ENCODE measurements at places on chromosomes 1 and 21.

GRCh38 chr1:152444045-152444444 is 30.0 kb upstream of the CRNN start:
- DNase-seq, result no peak

GRCh38 chr1:42824481-42825035 is 7.4 kb upstream of the SVBP start:
- DNase-seq, result no peak

- DNase-seq, result no peak
Measured at GRCh38 chr21:35423709-35424108, 374.6 kb upstream of the RUNX1 start.

GRCh38 chr1:205518661-205519540 is 14.4 kb downstream of the CDK18 start:
- no peak for DNase-seq

- DNase-seq, result no peak
Measured at GRCh38 chr1:26285366-26286063, 5.6 kb downstream of the SH3BGRL3 start.

DNA sequence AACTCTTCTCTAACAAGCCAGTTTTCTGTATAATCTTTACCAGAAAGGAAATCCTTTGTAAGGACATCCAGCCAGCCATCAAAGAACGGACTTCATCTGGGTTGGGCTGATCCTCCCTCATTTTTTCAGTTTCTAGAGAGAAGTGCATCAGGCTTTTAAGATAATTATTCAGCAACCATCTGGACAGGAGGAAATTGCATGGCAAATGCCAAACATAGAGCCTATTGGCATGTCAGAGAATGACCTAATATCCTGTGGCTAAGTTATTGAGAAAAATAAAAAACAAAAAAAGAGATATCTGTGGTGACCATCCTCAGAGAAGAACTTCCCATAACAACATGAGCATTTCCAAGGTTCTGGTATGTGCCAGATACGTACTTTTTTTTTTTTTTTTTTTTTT is 74.9 kb upstream of the BEND5 start:
- DNase-seq, result peak; percentile 48

- no peak for DNase-seq
Measured at GRCh38 chr1:230549625-230550024, 92.7 kb upstream of the COG2 start.

GRCh38 chr21:15063081-15063813 is 1.6 kb downstream of the NRIP1 start:
- no peak for DNase-seq

- no peak for DNase-seq
Measured at GRCh38 chr1:234313171-234313570, 60.1 kb upstream of the COA6 start.

- no peak for DNase-seq
Measured at GRCh38 chr21:38646213-38646837, 148.0 kb upstream of the ERG start.

DNA sequence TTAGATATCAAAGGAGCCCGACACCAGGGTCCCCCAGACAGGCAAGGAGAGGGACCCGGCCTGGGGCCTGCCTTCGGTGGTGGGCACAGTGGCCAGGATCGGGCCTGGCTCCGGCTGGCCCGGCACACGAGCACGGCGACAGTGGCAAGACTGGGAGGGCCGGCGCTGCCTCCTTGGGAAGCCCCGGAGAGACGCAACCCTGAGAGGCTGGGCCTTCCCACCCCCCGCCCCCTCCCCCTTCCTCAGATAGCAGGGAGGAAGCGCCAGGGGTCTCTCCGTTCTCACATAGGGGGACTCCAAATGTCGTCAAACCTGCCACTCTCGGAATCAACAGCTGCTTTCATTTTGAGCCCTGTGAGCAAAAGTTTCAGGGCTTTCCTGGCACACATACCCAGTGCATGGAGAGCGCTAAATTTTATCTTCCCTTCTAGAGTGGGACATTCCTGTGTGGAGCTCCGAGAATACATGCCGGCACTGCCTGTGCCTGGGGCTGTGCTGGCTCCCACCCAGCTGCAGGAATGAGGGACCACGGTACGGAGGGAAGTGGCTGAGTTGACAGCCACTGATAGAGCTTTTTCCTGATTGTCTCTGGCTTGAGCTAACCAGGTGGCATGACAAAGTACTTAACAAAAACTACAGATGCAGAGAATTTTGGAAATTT is 62.4 kb downstream of the CD247 start:
- DNase-seq, result no peak

- DNase-seq, result no peak
Measured at GRCh38 chr1:43327549-43328292, 9.9 kb upstream of the MPL start.
